Activated naive CD4-positive, alpha-beta T cell (primary cell): ENCODE measurements at places on chromosomes 3 and 15.

GRCh38 chr15:69194854-69195253 is 34.4 kb downstream of the GLCE start:
- DNase-seq, result no peak

DNA sequence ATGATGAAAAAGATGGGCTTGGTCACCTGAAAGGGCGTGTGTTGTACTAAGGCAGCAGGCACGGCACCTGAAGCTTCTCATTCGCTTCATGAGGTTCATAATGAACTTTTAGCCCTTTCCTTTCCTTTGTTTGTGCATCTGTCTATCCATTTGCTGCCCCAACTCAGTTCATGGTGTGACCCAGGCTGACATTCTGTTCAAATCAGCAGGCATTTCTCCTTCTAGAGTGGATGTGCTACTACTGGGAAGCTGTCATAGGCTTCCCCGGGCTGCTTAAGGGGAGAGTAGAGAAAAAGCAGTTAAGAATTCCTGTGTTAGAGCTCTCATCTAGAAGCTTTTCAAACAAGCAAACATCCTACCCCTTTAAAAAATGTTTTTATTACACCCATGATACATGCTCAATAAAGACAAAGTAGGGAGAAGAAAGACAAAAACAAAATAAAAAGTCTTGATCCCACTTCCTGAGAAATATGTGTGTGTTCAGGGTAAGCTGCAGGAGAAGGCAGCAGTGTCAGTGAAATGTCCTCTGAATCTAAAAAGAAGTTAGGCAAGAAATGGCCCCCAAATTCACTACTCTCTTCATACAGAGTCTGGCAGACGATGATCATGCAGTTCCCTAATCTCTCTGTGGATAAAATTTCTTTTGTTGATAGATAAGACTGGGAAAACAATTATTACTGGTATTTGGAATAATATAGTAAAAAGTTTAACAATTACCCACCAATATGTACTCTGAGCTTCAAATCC is 136.9 kb upstream of the PFN2 start:
- no peak for DNase-seq

- no peak for DNase-seq
Observed at GRCh38 chr3:24714436-24714835, 219.8 kb upstream of the THRB start.

- no peak for DNase-seq
Observed at GRCh38 chr15:50055332-50055731, 63.7 kb downstream of the ATP8B4 start.

DNA sequence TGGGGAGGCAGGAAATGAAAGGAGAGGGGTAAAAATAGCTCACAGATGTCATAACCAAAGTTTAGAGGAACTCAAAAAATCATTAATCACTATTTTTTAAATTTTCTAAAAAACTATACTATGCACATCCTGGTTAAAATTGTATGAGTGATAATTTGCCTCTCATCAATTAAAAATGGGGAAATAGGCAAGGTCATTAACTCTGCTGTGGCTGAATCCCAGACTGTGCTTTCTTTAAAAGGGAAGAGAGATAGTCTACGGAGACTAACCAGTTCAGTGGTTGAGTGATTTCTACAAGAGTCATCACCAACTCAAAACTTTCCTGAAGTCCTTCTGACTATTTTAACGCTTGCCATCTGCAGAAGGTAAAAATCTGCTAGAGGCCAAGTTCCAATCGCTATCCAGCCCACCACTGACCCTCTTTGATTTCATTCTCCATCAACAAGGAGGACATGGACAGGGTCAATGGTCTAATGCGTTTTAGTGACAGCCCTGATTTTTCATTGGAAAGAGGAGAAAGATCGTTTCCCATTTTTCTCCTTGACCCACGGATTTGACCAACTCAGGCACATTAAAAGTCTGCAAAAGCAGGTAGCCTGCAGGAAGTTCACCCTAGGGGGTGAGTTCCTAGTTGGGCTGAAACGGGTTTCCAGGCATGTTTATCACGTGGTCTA is 850 bp downstream of the SUCLG2 start:
- DNase-seq, result no peak

GRCh38 chr15:89111961-89112340 is 23.7 kb downstream of the ABHD2 start:
- no peak for DNase-seq

DNA sequence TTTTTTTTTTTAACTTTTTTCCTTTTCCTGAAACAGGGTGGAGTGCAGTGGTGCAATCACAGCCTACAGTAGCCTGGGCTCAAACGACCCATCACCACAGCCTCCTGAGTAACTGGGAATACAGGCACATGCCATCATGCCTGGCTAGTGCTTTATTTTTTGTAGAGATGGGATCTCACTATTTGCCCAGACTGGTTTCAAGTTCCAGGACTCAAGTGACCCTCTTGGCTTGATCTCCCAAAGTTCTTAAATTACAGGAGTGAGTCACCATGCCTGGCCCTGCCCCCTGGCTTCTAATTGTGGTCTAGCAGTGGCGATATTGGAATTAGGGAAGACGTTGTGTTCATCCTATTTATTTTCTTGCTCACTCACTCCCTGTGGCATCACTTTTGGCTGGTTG is 1138.4 kb downstream of the SI start:
- no peak for DNase-seq

GRCh38 chr3:52090131-52090932 is 34.0 kb upstream of the DUSP7 start:
- DNase-seq, result no peak

GRCh38 chr15:97955035-97955434 is 5.5 kb upstream of the ARRDC4 start:
- no peak for DNase-seq

DNA sequence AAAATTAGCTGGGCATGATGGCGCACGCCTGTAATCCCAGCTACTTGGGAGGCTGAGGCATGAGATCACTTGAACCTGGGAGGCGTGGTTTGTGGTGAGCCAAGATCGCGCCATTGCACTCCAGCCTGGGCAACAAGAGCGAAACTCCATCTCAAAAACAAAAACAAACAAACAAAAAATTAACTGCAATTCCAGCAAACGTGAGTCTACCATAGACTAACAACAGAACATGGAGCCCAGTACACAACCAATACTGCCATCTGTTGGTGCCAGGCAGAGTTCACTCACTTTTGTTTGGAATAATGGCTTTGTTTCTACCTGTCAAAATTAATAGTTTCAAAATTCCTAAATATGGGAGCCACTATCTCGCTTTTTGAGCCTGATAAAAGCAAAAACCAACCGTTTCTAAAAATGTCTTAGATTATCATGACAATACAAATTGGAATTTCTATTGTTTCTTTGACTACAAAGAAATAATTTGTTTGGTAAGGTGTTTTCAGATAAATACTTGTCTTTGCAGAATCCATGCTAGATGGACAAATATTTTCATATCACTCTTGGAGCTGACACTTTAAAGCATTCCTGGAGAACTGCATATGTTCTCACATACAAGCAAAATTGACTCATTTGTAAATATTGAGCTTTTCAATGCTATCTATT is 45.0 kb downstream of the GPR176 start:
- no peak for DNase-seq

GRCh38 chr15:47486040-47486439 is 231.3 kb upstream of the SEMA6D start:
- DNase-seq, result no peak

- no peak for DNase-seq
Observed at GRCh38 chr15:101318839-101319238, 23.8 kb upstream of the SNRPA1 start.

DNA sequence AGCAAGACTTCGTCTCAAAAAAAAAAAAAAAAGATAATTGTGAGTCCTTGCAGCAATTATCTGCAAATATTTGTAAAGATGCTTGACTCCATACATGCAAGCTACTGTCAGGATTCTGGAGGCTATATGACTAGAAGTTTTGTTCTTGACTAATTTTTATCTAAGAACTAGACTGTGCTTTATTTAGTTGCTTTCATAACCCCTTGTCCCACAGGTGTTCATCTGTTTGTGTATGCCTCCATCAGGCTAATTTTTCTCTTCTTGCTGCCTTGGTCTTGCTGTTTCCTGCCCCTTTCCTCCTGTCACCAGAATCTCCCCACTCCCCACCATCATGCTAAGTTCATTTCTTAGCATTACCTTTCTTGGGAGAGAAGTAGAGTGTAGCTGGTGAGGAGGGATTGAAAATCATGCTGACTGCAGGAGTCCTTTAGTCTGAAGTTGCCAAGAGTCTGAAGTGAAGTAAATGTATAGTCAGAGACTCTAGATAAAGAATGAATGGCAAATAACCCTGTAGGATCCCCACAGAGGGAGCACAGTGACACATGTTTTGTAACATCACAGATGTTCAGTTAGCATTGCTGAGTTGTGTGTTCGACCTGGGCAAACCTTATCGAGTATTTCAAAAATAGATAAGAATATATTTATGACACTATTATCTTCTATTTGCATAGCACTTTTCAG is 12.5 kb downstream of the ST3GAL6 start:
- no peak for DNase-seq

DNA sequence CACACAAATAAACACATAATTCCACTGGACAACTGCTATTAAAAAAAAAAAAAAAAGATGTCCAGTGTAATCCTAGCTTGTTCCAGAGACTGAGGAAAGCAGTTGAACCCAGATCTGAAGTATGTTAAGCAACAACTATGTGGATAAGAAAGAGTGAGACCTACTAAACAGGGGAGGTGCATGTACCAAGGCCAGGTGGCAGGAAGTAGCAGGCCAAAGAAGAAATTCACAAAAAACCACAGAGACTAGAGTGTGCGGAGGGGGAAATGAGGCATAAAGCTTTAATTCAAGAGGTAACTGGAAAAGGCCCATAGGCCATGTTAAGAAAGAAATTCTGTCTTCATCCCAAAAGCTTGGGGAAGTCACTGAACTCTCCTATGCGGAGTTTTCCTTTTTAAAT is 490.0 kb downstream of the NAALADL2 start:
- no peak for DNase-seq

DNA sequence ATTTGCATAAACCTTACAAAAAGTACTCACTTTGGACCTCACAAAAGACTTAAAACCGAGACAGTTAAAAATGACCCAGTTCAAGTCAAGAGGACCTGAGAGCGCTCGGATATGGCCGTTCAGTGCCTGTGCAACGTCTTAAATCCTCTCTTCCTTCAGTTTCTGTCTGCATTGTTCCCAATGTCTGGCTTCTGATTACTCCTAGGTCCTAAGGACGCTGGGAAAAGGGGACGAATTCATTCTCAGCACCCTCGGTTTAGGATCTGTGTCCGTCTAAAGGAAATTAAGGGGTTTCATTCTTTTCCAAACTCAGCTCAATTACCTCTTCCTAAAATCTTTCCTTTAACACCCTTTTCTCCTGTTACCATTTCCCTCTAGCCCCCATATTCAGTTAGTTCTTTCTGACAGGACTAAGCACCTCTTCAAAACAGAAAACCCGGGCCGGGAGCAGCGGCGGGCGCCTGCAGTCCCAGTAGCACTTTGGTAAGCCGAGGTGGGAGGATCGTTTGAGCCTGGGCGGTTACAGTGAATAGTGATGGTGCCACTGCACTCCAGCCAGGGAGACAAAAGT is 970 bp downstream of the DPPA4 start:
- no peak for DNase-seq

DNA sequence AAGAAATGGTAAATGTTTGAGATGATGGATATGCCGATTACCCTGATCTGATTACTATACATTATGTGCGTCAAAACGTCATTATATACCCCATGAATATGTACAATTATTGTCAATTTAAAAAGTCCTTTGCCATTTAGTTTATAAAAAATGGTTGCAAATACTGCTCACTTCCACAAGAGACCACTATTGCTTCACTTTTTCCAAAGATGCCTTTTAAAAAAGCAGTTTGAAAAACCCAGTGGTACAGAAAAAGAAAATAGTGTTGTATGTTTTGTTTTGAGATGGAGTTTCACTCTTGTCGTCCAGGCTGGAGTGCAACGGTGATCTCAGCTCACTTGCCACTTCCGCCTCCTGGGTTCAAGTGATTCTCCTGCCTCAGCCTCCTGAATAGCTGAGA is 39.3 kb downstream of the EDEM1 start:
- no peak for DNase-seq

DNA sequence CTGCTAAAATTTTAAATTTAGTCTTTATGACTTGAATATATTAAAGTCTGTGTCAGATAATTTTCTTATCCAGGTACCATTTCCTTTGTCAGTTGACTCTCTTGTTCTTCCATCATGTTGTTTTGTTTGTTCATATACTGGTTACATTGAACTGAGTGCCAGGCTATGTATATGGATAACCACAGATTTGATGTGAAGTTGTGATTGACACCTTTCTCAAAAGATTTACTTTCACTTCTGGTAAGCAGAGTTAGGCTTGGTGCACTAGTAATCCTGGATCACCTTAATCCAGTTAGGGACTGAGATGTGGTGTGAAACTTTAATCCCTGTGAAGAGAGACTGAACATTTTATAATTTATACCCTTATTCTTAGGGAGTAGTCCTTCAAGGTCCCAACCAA is 99.4 kb downstream of the ADAM10 start:
- no peak for DNase-seq

DNA sequence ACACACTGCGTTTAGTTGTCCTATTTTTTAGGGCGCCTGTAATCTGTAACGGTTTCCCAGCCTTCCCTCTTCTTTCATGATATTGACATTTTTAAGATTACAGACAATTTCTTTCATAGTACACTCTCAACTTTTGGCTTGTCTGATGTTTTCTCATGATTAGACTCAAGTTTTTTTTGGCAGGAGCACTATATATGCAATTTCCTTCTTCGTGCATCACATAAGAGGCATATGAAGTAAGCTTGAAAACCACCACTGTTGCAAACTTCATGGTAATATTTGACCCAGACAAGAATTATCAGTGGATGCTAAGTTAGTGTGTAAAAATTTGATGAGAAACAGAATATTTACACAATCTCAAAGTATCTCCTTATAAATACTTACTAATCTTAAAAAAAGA is 119.2 kb upstream of the CMC1 start:
- no peak for DNase-seq

DNA sequence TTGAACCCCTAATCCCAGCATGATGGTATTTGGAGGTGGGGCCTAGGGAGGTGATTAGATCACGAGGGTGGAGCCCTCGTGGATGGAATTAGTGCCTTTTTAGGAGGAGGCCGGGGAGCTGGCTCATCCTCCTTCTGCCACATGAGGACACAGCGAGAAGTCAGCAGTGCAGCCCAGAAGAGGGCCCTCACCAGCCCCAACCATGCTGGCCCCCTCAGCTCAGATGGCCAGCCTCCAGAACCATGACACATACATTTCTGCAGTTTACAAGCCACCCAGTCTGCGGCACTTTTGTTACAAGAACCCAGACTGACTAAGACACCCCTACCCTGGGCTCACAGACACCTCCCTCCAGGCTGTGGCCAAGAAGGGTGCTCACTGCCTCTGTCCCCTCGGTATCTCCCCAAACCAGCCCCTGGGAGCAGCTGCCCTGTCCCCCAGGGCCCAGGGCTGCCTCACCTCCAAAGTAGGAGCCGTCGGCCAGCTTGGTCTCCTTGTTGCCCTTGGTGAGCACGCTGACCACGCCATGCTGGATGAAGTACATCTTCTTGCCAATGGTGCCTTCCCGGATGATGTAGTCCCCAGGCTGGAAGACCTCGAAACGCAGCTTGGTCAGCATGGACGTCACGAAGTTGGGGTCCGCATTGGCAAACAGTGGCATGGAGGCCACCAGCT is 44.1 kb downstream of the HCN4 start:
- DNase-seq, result no peak

GRCh38 chr3:155661760-155662159 is 83.1 kb downstream of the PLCH1 start:
- no peak for DNase-seq
